ENCODE measurements at places on chromosomes 2 and 18. TPM values are rescaled to one million over a fixed set of nuclear protein-coding genes. Genes with fewer than 3 reads are reported as not detected.
A peak's percentile ranks its signal among the peaks of the same experiment; 100 is the strongest.

Gene FBXO36
- 1.8 TPM for total RNA-seq

Gene NETO1
- total RNA-seq, result not detected

DNA sequence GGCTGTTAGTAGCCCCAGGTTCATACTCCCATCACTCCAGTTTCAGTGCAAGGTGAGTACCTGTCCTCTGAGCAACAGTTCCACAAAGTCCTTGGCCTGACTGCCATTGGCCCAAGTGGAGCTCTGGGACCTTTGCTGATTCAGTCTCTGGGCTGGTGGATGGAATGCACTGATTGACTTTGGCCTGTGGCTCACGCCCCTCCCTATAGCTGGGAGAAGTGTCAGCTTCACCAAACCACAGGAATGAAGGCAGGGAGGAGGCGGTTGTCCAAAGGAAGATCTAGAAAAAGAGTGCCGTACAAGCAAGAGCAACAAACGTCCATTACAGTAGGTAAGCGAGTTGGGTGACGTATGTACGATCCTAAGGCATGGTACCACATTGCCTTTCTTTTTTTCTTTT lies 34.0 kb downstream of the QPCT start:
- no peak overlapping the region for H3K4me3 ChIP-seq
- H3K4me1 ChIP-seq, result no peaks in the 10 kb centered on the region
- H3K36me3 ChIP-seq, result no peaks in the 10 kb centered on the region
- H3K27ac ChIP-seq, result no peak overlapping the region
- DNase-seq, result no peak

- no peaks in the 10 kb centered on the region for H3K4me1 ChIP-seq
- no peaks in the 10 kb centered on the region for H3K36me3 ChIP-seq
- no peak for DNase-seq
- H3K4me3 ChIP-seq, result no peak overlapping the region
- no peaks in the 10 kb centered on the region for H3K27me3 ChIP-seq
Measured at GRCh38 chr2:36277146-36277808, 78.3 kb upstream of the CRIM1 start.

GRCh38 chr18:55861266-55861665 lies 273.3 kb upstream of the TCF4 start:
- no peaks in the 10 kb centered on the region for H3K4me1 ChIP-seq
- H3K27ac ChIP-seq, result no peak overlapping the region
- no peaks in the 10 kb centered on the region for H3K27me3 ChIP-seq
- H3K36me3 ChIP-seq, result no peaks in the 10 kb centered on the region
- DNase-seq, result no peak
- H3K4me3 ChIP-seq, result no peak overlapping the region

- no peak overlapping the region for H3K4me3 ChIP-seq
- no peaks in the 10 kb centered on the region for H3K36me3 ChIP-seq
Measured at GRCh38 chr2:28343971-28344715, 48.5 kb upstream of the FOSL2 start.

DNA sequence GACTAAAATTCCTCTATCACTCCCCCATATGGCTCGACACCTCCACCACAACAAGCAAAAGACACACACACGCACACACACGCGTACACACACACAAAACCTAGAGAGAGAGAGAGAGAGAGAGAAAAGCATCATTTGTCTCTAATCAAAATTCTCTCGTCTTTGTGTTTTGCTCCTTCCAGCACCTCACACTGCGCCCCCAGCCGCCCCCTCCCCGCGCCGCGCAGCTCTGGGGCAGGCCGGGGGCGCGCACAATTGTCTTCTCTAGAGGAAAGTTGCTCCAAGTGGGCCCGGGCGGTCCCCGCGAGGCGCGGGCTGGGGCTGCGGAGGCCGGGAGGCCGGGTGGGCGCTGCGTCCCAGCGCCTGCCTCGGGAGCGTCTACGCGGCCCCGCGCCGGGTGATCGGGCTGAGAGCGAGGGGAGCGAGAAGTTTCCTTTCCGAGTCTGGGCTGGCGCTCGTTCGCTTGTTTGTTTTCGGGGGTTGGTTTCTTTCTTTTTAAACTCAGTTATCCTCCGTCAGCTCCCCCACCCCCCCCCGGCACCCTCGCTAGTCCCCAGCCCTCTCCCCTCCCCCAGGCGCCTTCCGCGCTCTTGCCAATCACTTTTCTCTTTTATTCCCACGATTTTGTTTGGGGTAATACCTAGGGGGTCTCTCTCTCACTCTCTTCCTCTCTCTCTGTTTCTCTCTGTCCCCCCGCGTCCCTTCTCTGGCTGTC lies 4.1 kb downstream of the ZEB2 start:
- peak overlapping the region; percentile 97 for H3K27ac ChIP-seq
- DNase-seq, result peak; percentile 77
- H3K4me3 ChIP-seq, result peak overlapping the region; percentile 63
- H3K36me3 ChIP-seq, result no peaks in the 10 kb centered on the region
- peaks cover 10% of the 10 kb centered on the region for H3K4me1 ChIP-seq

DNA sequence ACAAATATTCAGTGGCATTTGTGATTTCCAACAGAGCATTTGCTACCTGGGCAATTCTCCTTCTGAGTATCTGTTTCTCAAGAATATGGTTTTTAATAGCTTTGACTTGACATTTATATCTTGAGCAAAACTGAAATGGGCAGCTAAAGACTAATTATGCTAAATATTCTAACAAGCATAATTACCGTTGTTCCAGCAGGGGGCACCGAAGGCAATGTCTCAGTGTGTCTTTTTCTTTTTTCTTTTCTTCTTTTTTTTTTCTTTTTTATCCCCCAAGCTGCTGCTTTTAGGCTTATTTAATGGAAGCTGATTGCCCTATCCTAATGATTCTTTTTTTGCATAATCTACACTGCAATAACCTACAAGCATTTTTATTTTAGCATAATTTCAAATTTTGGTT lies 138.9 kb upstream of the NABP1 start:
- no peaks in the 10 kb centered on the region for H3K27me3 ChIP-seq
- DNase-seq, result no peak
- H3K36me3 ChIP-seq, result no peaks in the 10 kb centered on the region
- no peaks in the 10 kb centered on the region for H3K4me1 ChIP-seq
- H3K27ac ChIP-seq, result no peak overlapping the region

Measured in upper lobe of right lung (tissue), 1 donor.